ENCODE measurements at places on chromosomes 12 and 14.

- DNase-seq = no peak
Measured at GRCh38 chr14:25508845-25509244, 458.9 kb upstream of the STXBP6 start.

DNA sequence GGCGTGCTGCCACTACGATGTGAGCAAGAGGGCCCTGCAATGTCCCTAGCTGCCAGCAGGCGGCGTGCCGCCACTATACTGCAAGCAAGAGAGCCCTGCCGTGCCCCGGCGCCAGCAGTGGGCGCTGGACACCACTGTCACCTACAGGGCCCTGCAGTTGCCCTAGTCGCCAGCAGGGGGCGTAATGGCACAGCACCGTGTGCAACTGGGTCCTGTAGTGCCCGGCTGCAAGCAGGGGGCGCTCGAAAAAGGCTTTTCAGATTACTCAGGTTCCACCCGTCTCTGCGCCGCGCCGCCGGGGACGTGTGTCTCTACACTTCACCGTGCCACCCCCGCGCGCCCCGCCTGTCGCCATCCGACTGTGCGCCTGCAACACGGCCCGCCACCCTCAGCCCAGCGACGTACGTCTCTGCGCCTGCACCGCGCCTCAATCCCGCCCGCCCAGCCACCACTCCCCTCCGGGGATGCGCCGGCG, 1356.9 kb downstream of the TMEM121 start:
- no peak for DNase-seq

DNA sequence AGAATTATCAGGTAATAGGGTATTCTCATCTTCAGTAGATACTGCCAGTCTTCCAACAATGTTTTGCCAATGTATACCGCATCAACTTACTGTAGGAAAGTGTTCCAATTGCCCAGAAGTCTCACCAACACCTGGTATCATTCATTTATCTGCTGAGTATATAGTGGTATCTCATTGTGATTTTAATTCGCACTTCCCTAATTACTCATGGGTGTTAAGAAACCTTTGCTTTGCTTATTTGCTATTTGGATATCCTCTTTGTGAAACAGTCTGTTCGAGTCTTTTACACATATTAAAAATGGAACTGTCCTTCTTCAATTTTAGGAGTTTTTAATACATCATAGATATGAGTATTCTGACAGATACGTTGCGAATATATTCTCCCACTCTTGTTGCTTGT, 6.1 kb downstream of the TM7SF3 start:
- DNase-seq = no peak

GRCh38 chr12:24752763-24753462, 196.0 kb downstream of the BCAT1 start:
- DNase-seq = no peak

- DNase-seq = no peak
Measured at GRCh38 chr12:14650789-14651188, 45.6 kb downstream of the GUCY2C start.

DNA sequence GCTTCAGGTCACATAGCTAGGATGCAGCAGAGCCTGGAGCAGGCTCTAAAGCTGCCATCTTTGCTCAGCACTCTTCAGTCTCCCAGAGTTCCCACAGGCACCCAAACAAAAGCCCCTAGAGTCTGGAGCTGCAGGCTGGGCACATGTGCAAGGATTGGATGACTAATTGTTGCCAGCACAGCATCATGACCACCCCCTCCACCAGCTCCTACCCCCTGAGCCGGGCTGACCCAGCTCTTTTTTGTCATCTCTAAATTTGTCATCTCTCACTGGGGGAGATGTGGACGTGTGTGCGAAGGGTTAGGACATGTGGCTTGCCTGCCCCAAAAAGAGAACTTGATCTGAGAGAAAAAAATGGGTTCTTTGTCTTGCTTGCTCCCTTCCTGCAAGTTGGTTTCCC, 4.3 kb upstream of the MMP19 start:
- DNase-seq = no peak

- DNase-seq = peak; percentile 5
Measured at GRCh38 chr12:100576331-100577036, 3.0 kb downstream of the GAS2L3 start.

DNA sequence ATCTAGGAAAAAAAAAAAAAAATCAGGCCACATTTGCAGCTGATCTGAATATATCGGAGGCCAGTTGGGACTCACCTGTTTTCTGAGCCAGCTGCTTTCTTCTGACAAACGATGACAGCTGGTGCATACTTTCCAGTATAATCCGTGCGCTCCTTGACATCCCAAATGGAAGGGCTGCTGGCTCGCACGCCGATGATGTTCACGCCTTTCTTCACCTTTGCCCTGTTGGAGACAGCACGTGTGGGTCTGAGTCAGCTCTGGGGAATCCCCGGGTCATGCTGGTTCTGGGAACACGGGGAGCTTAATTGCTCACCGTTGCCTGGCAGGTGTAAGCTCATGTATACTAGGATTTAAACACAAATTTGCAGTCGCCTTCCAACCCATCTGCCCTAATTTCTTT, 372.8 kb downstream of the TMEM132D start:
- DNase-seq = peak; percentile 30

DNA sequence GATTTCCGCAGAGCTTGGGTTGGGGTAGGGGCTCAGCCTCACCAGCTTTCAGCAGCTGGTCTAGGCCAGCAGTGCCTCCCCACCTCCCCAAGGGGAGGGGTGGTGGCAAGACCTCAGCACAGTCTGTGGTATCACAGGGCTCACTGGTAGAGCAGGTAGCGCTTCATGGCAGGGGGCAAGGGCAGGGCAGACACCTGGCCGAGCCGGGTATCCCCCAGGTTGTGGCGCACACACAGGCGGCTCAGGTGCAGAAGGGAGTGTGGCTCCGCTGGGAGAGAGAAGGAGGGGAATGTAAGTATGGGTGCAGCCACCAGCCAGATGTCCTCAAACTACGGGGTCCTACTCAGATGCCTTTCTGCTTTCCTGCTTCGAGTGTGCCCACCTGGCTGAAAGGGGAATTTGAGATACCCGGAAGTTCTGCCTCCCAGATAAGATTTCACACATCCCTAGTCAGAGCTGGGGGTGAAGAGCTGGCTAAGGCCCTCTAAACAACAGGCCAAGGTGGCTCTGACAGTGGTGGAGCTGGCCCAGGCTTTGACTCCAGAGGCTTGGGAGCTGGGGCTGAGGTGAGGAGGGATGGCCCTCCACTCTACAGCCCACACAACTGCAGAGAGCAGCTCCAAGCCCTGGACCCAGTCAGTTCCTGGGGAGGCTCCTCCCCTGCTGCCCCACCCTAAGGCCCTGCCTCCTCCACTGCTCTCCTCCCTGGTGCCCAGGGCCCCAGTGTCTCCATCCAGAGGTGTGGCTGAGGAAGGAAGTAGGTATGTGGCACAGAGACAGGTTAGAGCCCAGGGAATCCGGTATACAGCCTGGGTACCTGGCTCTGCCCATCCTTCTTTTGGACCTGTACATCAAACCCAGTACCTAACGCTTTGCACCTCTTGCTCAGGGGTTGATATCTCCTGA, 1.8 kb downstream of the SPSB2 start:
- DNase-seq = peak; percentile 31

DNA sequence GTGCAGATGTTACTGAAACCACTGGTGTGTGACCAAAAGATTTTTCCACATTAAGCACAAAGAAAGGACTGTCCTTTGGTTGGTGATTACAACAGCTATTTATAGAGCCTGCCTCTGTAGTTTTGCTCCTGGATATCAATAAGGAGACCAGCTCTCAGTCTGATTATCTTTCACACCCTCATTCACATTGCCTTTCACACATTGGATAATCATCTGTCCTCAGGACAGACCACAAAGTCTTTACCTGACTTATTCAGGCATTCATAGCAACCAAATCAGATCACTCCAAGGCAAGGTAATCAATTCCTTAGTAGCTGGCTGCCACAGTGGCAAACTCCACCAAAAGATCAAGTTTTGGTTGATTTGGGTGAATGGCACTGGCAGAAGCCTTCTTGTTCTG, 59.6 kb upstream of the CPSF6 start:
- no peak for DNase-seq

GRCh38 chr12:30974746-30975500, 48.4 kb downstream of the TSPAN11 start:
- DNase-seq = no peak

- no peak for DNase-seq
Measured at GRCh38 chr12:89286501-89286900, 65.8 kb downstream of the DUSP6 start.

GRCh38 chr12:110436231-110436630, 13.9 kb downstream of the ARPC3 start:
- DNase-seq = no peak

- DNase-seq = no peak
Measured at GRCh38 chr12:95319694-95320331, 102.2 kb downstream of the VEZT start.

DNA sequence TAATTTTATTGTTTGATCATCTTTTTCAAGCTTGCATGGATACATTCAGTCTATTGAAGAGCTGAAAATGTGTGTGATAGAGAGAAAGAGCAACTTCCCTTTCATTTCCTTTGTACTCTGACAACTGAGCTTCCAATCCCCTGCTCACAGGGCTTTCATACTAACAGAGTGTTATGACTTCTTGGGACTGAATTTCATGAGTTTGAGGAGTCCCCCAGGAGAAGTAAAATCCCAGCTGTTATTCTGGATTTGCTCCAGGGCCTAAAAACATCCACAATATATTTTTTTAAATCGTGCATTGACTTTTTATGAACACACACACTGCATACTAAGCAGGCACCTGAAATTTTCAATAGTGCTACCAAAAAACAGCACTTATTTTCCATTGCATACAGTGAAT, 195.8 kb upstream of the CAND1 start:
- no peak for DNase-seq

- DNase-seq = no peak
Measured at GRCh38 chr12:7302266-7302986, 1.4 kb upstream of the ACSM4 start.

- no peak for DNase-seq
Measured at GRCh38 chr12:92442782-92443181, 260.0 kb upstream of the PLEKHG7 start.

DNA sequence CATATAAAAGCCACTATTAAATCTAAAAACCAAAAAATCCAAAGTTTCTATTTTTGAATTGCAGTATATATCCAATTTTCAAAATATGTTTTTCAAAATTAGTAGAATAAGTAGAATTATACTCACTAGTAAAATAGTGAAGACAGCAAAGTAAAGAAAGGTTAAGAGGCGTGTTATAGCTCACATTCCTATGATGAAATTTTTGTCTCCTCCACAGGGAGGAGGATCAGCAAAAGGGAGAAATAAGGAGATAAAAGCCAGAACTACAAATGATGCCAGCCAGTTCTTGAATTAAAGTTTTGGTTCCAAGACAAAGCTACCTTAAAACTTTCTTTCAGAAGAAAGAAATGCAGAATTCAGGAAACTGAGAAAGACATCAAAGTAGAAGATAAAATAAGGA, 50.0 kb downstream of the C2CD5 start:
- DNase-seq = no peak

- no peak for DNase-seq
Measured at GRCh38 chr14:103158688-103159087, 35.4 kb downstream of the TNFAIP2 start.

DNA sequence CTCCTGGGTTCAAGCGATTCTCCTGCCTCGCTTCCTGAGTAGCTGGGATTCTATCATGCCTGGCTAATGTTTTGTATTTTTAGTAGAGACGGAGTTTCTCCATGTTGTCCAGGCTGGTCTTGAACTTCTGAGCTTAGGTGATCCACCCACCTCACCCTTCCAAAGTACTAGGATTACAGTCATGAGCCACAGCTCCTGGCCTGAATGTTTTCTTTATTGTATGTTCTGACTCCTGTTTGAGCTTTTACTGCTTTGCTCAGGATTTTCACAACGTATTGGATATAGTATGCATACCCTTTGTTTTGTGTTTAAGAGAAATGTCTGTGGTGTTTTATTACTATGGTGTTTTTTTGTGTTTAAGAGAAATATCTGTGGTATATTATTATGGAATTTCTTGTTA, 37.2 kb downstream of the ATF7IP start:
- no peak for DNase-seq

GRCh38 chr12:59944177-59944576, 348.3 kb downstream of the SLC16A7 start:
- no peak for DNase-seq

GRCh38 chr14:71487941-71488340, 444.3 kb upstream of the RGS6 start:
- DNase-seq = no peak

DNA sequence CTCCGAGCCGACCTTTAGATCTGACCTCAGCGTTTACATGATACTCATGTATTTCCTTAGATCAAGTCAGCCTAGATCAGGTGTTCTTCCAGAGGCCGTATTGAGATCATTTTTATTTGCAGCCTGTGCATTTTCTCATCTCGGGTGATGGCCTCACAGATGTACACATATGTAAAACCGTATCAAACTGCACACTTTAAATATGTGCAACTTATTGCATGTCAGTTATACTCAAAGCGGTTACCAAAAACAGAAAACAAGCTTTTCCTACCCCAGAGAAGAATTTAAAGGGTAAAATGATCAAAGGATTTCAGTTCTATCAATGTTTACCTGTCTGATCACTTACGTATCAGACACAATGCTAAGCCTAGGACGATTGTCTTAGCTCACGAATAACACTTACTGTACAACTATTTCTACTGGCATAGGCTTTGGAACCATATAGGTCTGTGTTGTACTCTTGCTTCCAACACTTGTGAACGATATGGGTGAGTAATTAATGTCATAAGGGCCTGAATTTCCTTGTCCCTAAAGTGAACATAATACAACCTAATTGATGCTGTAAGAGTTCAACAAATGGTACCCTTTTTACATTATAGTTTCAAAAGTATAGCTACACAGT, 628 bp upstream of the LLPH start:
- DNase-seq = peak; percentile 83

GRCh38 chr12:21638054-21638891, 19.4 kb downstream of the LDHB start:
- peak; percentile 11 for DNase-seq

DNA sequence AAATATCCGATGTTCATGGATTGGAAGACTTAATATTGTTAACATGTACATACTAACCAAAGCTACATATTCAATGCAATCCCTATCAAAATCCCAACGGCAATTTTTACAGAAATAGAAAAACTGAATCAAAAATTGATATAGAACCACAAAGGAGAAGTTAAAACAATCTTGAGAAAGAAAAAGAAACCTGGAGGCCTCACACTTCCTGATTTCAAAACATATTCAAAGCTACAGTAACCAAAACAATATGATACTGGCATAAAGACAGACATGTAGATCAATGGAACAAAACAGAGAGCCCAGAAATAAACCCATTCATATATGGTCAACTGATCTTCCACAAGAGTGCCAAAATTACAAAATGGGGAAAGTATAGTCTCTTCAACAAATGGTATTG, 5.4 kb upstream of the PELI2 start:
- DNase-seq = no peak

GRCh38 chr12:50618864-50619609, 114.3 kb downstream of the DIP2B start:
- peak; percentile 36 for DNase-seq

Data from NCI-H510A treated with DMSO at 0.1 percent for 48 hours (cell line).